ENCODE measurements at places on chromosomes 11 and 22.

- DNase-seq, result no peak
Measured at GRCh38 chr11:7896009-7896785, 34.9 kb downstream of the OR10A6 start.

GRCh38 chr11:1771273-1771672, 7.5 kb upstream of the CTSD start:
- DNase-seq, result no peak

DNA sequence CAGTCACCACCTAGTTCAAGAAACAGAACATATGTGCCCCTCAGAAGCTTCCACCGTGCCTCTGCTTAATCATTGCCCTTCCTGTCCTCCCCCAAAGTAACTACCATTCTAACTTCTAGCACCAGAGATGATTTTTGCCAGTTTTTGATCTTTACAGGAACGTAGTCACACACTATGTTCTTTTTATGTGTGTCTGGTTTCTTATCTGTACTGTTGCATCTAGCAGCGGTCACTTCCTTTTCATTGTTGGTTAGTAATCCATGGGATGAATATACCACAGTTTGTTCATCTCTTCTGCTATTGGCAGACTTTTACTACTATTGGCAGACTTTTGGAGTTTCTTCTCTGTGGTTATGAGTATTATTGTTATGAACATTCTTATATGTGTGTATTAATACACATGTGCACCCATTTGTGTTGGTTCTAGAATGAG, 34.6 kb downstream of the SPECC1L start:
- no peak for DNase-seq

DNA sequence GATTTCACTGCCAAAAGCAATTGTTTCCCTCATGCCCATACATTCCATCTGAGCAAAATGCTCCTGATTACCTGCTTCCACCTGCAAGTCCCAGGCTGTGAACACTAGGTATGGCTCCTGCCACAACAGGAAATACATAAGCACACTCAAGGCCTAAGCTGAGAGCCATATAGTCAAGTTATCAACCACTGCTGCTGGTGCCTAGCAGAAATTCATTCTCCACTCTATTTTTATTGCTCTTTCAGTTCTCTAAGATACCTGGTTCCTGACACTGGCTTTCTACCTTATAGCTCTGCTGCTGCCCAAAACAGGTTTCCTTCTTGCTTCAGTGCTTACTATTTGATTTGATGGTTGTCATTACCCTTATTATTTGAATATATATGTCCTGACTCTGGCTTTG, 31.6 kb downstream of the SLC36A4 start:
- DNase-seq, result no peak

DNA sequence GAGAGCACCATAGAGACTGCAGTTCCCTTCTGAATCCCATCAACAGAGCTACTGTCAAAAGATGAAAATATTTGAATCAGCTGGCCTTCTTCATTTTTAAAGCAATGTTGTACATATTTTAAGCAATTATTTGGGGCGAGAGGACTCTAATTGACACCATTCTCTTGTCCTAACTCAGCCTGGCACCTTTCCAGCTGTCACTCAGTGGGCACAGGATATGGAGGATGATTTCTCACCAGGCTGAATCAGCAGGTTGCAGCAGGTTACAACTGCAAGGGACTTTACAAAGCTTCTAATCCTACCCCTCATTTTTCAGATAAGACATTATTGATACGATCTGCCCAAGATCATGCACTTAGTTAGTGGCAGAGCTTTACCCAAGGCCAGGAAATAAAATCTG, 11.9 kb upstream of the WT1 start:
- no peak for DNase-seq

DNA sequence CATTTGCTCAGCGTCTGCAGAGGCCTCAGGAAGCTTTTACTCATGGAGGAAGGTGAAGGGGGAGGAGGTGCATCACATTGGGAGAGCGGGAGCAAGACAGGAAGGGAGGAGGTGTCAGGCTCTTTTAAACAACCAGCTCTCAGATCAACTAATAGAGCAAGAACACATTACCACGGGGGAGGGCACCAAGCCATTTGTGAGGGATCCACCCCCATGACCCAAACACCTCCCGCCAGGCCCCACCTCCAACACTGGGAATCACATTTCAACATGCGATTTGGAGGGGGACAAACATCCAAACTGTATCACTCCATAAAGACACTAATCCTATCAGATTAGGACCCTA, 18.9 kb upstream of the THY1 start:
- no peak for DNase-seq

DNA sequence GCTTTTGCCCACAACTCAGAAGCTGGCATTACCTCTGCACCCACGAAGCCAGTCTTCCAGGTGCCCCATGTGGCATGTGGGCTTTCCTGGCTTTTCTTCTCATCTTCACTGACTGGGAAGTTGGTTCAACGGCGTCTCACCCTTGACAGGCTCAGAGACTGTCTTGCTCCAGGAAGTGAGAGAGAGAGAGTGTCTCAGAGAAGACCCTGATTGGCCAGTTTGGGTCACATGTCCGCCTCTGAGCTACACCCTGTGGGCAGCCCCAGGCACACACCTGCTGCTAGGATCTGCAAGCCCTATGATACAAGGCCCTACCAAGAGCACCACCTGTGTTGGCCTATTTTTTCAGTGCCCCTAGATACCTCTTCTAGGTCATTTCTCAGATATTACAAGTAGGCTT, 39.0 kb downstream of the RTL6 start:
- no peak for DNase-seq

GRCh38 chr11:125777309-125777708, 1.3 kb downstream of the PATE2 start:
- no peak for DNase-seq

GRCh38 chr11:119580751-119581150, 148.2 kb downstream of the NECTIN1 start:
- DNase-seq, result no peak
